Activated CD8-positive, alpha-beta memory T cell treated with anti-CD3 and anti-CD28 coated beads for 4 hours (primary cell): ENCODE measurements at places on chromosomes 16 and 17.
A peak's percentile ranks its signal among the peaks of the same experiment; 100 is the strongest.

- no peak for DNase-seq
Observed at GRCh38 chr17:68954146-68954896, 871 bp downstream of the ABCA8 start.

- no peak for DNase-seq
Observed at GRCh38 chr16:47045459-47045858, 72.0 kb upstream of the DNAJA2 start.

DNA sequence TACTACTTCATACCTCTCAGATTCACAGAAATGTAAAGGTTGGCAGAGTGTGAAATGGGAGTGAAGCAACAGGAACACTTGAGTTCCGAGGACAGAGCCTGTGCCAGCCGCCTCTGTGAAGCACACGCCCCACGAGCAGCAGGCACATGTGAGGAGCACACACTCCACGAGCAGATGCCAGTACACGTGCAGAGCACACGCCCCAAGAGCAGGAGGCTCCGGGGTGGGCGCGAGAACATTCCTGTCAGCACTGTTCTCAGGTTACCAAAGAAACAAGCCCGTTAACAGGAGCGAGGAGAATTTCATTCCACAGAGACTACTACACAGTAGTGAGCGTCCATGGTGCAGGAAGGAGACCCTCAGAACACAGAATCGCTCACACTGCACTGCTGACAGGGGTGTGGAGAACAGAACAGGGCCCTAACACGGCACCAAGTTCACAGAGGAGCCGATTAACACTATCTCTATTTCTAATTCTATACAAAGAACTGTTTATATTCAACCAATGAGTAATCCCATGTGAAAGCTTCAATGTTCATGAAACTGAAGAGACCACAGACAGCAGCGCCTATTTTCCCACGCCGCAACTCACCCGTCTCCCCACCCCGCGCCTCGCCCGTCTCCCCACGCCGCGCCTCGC is 40.1 kb downstream of the KLHDC4 start:
- DNase-seq = no peak

DNA sequence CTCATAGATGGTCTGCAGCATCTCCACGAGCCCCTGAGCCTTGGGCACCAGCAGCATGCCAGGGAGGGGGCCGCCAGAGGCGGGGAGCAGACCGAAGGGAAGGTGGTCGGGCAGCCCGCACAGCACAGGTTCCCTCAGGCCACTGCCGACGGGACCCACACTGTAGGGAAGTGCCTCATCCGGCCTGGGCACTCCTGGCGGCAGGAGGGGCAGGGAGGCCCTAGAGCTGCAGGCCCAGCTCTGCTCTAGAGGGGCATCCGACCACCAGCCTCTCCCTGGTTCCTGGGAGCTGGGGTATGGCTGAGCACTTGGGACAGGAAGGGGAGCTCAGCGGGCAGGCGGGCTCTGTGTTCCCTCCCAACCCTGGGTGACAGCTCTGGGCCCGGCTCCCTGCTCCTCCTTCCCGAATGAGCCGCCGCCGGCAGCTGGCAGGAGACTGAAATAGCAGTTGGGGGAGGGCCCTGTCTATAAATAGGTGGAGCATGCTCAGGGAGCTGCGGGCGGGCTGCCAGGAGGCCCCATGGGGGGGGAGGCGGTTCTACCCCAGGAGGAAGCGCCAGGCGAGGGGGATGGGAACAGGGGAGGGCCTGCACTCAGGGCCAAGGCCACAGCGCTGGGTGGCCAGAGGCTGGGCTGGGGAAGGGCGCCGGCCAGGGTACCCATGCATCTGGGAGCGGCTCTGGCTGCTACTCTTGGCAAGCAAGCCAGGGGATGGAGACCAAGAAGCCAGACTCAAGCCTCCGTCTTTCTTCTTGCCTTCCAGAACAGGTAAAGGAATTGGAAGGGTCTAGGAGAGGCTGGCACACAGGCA is 12.4 kb downstream of the HDAC5 start:
- peak; percentile 33 for DNase-seq

DNA sequence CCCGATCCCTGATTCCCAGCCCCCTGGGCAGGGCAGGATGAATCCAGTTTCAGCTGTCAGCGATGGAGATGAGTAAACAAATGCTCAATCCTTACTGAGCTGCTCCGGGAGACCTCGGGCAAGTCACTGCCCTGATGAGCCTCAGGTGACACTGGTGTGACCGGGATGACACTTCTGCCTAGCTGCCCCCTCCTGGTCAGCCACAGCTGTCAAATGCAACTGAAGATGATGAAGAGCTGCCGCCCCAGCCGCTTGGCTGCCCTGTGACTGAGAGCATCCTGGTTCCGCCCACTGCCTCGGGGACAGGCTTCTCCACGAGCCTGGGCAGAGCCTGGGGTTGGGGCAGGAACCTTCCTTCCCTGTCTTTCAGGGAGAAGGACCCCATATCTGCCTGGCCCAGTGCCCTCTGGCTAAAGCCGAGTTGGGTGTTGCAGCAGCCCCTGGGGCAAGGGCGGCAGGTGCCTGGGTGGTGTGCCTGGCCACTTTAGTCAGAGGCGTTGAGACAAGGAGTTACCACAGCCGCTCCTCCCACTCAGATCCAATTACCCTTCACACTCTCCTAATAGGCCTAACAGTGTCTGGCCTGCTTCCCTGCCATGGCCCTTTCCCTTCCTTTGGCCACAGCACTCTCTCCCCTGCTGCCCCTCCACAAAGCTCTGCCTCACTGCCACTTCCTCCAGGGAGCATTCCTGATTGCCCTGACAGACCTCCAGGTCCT is 5.5 kb downstream of the CCL17 start:
- no peak for DNase-seq

DNA sequence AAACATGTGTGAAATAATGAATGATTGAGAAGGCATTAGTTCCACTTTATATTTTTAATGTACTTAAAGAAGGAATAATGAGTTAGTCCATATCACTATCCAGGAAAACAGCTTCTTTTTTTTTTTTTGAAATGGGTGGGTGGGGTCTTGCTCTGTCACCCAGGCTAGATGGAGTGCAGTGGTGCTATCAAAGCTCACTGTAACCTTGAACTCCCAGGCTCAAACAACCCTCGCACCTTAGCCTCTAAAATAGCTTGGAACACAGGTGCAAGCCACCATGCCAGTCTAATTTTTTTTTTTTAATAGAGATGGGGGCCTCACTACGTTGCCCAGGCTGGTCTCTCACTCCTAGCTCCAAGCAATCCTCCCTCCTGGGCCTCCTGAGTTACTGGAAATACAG is 275.5 kb downstream of the CEP112 start:
- DNase-seq = no peak

DNA sequence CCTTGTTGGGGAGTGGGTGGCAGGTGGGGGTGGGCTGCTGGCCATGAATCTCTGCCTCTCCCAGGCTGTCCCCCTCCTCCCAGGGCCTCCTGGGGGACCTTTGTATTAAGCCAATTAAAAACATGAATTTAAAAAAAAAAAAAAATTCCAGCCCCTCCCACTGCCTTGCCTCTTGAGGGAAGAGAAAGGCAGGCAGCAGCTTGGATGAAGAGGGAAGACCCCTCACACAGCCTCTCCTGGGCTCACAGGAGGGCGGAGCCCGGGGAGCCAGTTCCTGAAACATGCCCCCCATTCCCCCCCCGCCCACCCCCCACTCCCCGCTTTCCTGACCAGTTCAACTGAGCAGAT is 1.8 kb upstream of the TCAP start:
- no peak for DNase-seq

- no peak for DNase-seq
Observed at GRCh38 chr17:51957786-51958185, 200.7 kb downstream of the CA10 start.

DNA sequence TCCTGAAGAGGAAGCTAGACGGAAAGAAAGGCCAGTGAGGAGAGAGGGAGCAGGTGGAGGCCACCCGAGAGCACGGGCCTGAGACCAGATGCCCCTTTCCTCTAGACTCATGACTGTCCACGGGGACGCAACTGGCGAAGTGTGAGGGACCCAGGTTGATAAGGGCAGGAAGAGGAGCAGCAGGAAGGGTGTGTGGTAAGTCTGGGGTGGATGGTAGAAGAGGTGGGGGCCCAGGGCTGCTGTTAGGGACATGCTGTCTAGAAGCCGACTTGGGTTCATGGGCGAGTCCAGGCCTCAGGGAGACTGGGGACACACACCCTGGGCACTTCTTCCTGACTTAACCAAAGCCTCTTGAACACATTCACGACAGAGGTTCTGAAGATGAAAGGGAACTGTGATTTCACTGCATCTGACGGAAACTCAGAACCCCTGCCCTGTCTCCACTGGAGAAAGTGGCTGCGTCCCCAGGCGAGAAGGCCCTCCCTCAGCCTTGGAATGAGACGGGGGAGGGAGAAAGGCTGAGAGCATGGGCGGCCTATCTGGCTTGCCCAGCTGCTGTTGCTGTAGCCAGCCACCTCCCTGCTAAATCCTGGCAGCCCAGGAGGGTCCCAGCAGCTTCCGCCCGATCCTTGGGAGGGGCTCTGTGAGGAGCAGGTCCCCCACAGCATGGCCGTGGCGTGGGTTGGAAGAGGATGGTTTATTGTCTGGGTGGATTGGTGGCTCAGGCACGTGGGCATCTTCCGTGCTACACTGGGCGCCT is 6.0 kb downstream of the HIC1 start:
- DNase-seq = no peak
